ENCODE measurements at places on chromosomes 1 and 21.

DNA sequence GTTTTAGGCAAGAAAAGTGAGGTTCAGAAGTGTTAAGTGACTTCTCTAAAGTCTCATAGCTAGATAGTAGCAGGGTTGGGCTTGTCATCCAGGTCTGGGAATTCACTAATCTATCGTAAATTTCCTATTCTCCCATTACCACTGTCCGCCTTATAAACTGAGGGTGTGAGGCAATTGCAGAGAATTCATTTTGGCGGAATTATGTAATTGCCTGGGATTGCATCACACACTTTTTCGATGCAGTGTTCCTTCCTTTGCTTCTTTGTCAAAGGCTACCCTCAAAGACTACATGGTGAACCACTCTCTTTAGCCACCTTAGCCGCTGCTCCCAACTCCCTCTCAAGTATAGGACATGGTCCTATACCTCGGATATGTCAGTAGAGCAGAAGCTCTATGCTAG, 19.1 kb downstream of the SELP start:
- no peak for DNase-seq

- no peak for DNase-seq
Observed at GRCh38 chr1:26677306-26678115, 18.3 kb upstream of the ARID1A start.

GRCh38 chr1:234960722-234961455, 167.7 kb downstream of the TOMM20 start:
- DNase-seq, result no peak

- DNase-seq, result peak; percentile 35
Observed at GRCh38 chr1:152458384-152459185, 44.5 kb upstream of the CRNN start.

GRCh38 chr21:31599563-31599962, 59.9 kb upstream of the SOD1 start:
- DNase-seq, result no peak

- no peak for DNase-seq
Observed at GRCh38 chr21:43603233-43603626, 56.1 kb downstream of the HSF2BP start.

GRCh38 chr1:201213926-201214325, 23.3 kb downstream of the IGFN1 start:
- DNase-seq, result no peak

GRCh38 chr1:85085417-85085816, 37.1 kb upstream of the MCOLN3 start:
- no peak for DNase-seq

- DNase-seq, result no peak
Observed at GRCh38 chr21:27372381-27372780, 405.5 kb upstream of the ADAMTS5 start.

DNA sequence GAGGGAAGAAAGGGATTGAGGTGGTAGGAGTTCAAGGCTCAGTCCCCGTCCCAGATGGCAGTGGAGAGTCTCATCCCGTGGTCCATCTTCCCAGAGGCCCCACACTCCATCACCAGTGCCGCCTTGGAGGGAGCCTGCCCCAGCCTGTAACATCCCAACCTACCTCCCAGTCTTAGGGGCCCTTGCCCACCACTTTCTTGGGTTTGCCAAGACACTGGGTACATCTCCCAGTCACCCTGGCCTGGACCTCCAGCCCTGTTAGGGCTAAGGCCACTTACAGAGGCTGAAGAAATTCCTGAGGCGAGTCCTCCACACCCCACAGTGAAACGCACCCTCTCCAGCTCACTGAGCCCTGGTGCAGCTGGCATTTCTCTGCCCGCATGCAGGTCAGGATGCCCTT, 3.3 kb downstream of the TMEM200B start:
- DNase-seq, result no peak

- no peak for DNase-seq
Observed at GRCh38 chr1:154846565-154847442, 23.3 kb downstream of the KCNN3 start.

- no peak for DNase-seq
Observed at GRCh38 chr1:5818755-5819154, 173.5 kb downstream of the NPHP4 start.

GRCh38 chr1:178457651-178458050, 39.1 kb downstream of the CLEC20A start:
- no peak for DNase-seq

GRCh38 chr1:243968413-243968812, 82.7 kb upstream of the ZBTB18 start:
- no peak for DNase-seq

GRCh38 chr1:218079820-218080219, 205.3 kb upstream of the RRP15 start:
- no peak for DNase-seq

DNA sequence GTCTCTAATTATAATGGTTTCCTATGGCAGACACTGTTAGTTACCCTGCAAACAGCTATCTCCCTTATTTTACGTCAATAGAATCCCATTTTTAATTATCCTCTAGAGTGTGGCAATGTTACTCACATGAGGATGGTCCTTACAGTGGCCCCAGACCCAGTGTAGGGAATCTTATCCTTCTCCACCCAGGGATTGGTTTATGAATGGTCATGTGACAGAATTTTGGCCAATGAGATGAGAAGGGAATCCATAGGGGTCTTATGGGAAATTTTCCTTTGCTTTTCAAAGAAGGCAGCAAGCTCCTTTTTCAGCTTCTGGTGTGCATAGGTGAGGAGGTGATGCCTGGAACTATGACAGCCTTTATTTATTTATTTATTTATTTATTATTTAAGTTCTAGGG, 59.0 kb upstream of the HUNK start:
- no peak for DNase-seq

DNA sequence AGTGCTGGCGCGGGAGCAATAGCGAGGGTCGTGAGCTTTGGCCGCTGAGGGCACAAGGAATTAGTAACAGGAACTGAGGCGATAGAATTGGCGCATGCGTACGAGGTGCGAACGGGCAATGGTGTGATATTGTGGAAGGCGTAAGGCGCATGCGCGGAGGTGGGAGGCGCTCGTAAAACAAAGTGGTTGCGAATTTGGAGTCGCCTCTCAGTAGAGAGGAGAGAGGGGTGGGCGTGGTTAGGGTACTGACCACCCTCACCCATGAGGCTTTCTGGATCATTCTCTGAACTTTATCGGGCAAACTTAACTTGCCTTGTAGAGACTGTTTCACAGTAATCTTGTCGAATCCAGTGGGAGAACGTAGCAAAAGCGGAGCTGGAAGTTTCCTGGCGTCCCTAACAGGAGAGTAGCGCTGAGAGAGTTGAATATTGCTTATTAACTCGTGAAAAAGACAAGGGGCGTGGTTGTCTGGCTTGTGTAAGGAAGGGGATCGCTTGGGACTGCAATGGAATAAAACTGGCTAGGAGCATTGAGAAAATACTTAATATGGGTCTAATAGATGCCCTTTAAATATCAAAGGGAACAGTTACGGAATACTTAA, 427 bp downstream of the CKS1B start:
- peak; percentile 76 for DNase-seq

DNA sequence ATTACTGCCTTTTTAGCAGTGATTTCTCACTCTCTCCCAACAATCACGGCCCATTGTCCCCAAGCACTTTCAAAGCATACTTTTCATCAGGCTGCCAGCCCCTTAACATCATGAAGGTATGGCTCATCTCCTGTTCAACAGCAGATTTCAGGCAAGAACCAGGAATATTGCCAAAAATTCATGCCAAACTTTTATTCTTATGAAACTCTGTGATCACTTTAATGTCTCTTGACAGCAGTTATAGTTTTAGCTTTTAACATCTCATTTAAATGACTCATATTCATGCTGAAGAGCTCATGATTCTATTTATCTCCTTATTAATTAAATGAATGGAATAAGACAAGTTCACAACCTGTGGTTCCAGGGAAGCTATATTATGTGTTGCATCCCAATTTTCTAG, 235.1 kb downstream of the GRIK1 start:
- no peak for DNase-seq

GRCh38 chr1:87197641-87198040, 131.0 kb upstream of the LMO4 start:
- no peak for DNase-seq

DNA sequence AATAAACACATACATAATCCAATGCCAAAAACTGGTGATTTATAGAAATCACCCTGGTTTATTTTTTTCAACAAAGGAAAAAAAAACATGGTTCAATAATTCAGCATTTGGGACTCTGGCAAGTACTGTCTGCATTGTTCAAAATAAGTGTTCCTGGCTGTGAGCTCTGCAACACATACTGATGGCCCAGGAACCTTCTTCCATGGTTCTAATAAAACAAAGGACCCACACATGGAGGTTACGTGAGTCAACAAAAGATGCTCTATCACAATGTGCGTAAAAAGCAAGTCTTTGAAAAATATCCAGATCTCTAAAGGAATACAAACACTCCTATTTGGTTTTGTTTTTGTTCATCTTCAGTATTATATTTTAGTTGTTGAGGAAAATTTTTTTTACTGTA, 37.9 kb upstream of the C1orf198 start:
- no peak for DNase-seq

DNA sequence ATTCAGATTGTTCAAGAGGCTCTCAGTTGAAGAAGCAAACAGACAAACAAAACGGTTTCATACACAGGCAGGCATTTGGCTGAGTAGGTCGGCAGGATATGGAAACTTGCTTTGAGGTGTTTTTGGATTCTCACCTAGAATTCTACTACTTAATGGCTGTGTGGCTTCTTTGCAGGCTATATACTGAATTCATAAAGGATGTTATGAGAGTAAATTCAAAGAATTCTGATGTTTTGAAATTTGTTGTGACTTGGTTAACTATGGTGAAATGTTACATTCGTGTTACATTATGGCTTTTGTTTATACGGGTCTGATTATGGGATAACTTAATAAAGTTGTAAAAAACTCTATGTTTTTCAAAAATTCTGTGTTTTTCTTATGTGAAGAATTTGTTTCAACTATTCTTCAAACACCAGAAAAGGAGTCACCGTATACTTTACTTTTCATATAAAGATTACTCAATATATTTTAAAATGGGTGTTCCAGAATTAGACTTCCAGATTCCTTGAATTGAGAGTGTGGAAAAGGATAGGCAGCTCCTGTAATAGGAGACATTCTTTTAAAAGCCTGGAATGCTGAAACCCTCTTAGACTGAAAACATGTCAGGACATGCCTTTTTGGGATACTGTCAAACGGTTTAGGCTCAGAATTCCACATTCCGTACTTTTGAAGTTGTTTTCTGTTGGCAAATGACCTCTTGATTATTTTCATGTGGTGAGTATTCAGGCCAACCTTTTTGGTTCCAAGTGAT, 8.2 kb upstream of the IRF2BP2 start:
- peak; percentile 95 for DNase-seq

GRCh38 chr1:43648876-43649477, 972 bp upstream of the KDM4A start:
- DNase-seq, result no peak

GRCh38 chr1:191546803-191547202, 611.5 kb upstream of the RGS18 start:
- no peak for DNase-seq

DNA sequence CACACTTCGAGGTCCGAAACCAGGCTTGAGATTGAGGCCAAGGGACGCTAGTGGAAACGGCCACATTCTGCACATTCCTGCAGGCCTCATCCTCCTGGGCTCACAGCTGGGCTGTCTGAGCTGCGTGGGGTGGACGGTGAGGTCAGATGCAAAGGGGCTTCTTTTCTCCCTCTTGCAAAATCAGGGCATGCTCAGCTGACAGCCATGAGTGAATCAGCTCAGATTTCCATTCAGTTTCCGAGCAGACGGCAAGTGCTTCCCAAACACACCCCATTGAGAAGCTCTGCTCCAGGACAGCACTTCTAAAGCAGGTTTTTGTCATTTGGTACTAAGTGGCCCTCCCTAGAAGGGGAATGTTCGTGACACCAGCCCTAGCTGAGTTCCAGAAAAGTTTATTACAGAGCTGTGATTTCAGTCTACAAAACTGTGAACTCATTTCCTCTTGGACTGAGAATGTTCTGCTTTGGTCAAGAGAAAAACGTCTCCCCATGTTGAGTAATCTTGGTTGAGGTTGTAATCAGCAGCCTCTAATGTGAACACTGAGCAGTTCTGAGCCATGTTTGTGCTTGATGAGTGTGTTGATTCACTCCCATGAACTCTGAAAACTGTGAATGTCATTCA, 10.0 kb downstream of the PDPN start:
- peak; percentile 90 for DNase-seq

DNA sequence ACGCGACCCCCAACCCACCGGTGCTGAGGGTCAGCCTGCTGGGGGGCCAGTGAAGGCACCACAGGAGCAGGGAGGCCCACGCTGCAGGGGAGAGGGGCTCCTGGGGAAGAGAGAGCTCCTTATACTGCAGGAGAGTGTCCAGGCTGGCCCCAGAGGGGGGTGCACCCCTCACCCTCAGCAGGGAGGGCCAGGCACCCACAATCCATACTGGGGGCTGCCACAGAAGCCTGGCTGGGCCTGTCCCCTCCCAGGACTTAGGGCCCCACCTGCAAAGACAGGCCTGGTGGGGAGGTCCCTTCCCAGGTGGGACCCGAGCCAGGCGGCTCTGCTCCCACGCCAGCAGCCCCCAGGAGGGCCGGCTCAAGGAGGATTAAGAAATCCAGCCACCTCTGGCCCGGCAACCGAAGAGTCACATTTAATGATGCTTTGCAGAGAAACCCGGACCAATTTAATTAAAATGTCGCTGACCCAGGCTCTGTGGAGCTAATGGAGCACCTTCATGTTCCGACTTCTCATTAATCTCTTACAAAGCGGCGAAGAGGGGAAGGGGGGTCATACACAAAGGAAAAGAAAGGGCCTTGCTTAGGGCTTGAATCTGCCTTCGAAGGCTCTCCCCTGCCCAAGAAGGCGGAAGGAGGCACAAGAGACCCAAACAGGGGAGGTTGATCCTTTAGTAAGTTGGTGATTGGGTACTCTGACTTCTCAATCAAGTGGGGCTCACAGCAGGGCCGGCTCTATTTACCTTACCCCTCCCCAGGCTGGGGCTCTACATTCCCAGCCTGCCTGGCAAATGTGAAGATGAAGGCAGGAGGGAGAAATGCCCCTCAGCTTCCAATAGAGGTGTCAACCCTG, 25.0 kb downstream of the WNT9A start:
- DNase-seq, result no peak

DNA sequence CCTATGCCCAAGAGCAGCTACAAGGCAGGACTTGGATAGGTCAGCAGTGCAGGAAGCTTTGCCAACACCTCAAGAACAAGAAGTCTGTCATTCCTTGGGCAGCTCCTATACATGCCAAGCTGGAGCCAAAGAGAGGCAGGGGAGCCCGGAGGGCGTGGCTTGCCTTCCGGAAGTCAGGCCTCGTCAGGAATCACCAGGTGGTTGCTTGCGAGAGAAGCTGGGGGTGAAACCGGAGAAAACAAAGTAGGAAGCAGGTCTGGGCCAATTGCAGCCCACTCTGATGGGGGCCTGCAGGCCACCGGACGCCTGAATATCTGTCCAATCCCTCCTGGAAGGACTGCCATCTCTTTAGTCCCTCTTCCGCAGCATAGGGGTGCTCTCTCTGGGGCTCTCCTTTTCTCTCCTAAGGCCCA, 794 bp upstream of the FAM76A start:
- no peak for DNase-seq
